ENCODE measurements at places on chromosomes 13 and 19.

DNA sequence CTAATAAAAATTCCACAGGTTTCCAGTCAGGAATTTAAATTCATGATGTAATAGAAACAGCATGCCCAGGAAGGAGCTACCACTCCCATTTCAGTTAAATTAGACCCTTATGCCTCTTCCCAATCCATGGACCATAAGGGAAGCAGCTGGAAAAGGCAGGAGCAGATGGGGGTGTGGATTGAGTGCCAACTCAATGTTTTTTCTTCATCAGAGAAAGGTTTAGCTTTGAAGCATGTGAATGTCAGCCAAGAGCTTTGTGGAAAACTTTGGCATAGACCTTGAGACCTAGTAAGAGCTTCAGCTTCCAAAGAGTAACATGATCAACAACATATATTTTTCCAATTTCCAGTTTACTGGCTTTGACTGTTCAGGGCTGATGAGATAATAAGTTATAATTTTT lies 2139.9 kb downstream of the PCDH9 start:
- DNase-seq, result no peak

DNA sequence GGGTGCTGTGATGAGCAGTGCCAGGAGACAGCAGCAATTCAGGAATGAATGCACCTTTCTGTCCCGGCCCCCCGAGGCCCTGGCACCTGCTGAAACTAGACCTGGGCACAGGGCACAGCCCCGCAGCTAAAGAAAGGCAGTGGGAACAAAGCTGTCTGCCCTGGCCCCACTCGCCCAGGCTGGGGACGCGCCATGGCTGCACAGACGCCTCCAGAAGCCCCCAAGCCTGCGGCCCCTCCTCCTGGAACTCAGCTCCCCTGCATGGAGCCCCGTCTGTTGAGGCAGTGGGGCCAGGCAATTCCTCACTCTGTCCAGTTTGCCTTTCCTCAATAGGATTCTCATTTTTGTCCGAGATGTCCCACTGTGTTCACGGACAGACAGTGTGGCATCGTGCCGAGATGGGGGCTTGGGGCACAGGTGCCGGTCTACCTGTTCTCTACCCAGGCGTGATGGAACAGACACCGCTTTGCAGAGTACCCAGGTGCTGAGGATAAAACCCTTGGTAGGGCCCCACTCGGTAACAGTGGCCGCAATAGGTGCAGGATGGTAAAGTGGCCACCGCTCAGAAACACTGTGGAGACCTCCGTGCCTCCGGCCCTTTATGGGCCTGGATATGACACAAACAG lies 146.5 kb upstream of the SOX1 start:
- DNase-seq, result no peak

DNA sequence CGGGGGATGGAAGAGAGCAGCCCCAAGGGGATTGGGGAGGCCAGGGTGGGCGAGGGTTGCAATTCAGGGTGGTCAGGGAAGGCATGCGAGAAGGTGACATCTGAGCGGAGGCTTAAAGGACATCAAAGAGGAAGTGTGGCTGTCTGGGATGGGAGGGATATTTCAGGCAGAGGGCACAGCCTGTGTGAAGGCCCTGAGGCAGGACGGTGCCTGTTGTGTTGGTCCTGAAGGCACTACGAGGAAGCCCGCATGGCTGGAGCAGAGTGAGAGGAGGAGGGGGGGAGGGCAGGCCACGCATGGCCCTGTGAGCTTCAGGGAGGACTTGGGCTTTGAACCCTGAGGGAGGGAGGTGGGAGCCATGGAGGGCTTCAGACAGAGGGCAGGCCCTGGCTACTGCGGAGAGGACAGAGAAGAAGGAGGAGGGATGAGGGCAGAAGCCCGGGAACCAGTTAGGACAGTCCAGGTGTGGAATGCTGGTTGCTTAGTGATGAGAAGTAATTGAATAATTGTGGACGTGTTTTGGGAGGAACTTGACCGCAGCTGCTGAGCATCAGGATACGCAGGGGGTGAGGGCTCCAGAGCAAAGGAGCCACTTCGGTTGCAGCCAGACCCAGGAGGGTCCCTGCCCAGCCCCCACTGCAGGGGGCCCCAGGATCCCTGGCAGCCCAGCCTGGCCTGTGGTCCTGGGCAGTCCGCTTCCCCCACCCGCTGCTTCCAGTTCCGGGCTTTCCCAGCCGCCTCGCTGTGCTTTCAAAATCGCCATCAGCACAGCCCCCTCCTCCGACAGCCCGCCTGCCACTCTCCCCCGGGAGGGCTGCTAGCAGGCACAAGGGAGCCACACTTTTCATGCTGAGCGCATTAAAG lies 6.2 kb downstream of the TLE6 start:
- DNase-seq, result peak; percentile 75

GRCh38 chr13:44414716-44415115 lies 41.1 kb downstream of the SERP2 start:
- DNase-seq, result no peak

- no peak for DNase-seq
Observed at GRCh38 chr19:4414144-4414799, 11.8 kb downstream of the CHAF1A start.

DNA sequence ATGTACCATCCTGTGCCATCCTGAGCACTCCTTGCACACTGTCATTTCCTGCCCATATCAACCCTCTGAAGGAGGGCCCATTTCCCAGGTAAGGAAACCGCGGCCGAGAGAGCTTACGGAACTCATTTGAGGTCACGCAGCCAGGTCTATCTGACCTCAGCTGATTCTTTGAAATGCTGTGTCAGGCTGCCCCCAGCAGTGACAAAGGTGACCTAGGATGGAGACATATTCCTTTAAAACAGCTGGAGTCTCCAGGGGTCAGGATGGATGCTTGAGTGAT lies 42.2 kb upstream of the VSTM2B start:
- DNase-seq, result no peak

DNA sequence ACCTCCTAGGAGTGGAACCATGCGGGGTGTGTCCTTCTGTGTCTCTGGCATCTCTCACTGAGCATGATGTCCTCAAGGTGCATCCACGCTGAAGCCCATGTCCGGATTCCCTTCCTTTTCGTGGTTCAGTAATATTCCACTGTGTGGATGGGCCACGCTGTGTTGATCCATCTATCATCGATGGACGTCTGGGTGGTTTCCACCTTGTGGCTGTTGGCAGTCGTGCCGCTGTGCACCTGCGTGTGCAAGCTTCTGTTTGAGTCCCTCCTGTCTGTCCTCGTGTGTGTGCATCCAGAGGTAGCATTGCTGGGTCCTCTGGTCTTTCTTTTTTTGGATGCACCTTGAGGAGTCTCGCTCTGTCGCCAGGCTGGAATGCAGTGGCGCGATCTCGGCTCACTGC lies 11.2 kb upstream of the GNA15 start:
- DNase-seq, result no peak

DNA sequence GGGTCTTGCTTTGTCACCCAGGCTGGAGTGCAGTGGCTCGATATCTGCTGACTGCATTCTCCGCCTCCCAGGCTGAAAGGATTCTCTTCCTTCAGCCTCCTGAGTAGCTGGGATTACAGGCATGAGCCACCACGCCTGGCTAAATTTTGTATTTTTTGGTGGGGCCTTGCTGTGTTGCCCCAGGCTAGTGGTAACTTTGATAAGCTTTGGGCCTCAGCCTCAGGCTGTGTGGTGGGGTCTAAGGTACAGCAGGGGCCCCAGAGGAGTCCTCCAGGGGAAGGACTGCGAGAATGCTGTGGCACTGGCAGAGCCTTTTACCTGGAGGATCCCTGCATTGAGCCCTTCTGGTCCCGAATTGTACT lies 7.2 kb downstream of the DOT1L start:
- no peak for DNase-seq

GRCh38 chr13:106302011-106302410 lies 233.5 kb downstream of the EFNB2 start:
- no peak for DNase-seq
